H9 (cell line): ENCODE measurements at places on chromosomes 7 and 10. TPM values are rescaled to one million over a fixed set of nuclear protein-coding genes. Genes with fewer than 3 reads are reported as not detected.

GRCh38 chr7:25259487-25260243, 31.4 kb upstream of the NPVF start:
- peak; percentile 78 for DNase-seq

- no peak for DNase-seq
Observed at GRCh38 chr7:91780521-91780920, 100.0 kb downstream of the MTERF1 start.

DNA sequence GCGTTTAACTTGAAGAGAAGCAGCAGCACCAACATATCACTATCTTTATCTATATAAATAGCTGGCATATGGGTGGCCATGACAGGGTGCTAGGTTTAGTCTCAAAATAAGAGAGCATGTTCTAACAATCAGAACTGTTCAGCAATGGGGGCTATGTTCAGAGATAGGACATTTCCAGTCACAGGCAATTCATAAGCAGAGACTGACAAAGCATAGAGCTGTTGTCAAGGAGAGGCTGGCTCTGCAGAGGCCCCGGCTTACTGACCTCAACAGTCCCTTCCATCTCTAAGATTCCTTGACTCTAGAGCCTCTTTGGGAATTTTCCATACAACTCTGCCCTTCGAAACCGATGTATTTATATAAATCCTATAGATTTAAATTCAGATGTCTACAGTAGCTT, 17.2 kb downstream of the ANK3 start:
- DNase-seq: no peak

GRCh38 chr10:102152545-102152890, 329 bp downstream of the NOLC1 start:
- DNase-seq: no peak

Gene ZNF783
- total RNA-seq: 13.5 and 13.6 TPM in 2 replicates

Gene MSMB
- not detected in 2 replicates for total RNA-seq

DNA sequence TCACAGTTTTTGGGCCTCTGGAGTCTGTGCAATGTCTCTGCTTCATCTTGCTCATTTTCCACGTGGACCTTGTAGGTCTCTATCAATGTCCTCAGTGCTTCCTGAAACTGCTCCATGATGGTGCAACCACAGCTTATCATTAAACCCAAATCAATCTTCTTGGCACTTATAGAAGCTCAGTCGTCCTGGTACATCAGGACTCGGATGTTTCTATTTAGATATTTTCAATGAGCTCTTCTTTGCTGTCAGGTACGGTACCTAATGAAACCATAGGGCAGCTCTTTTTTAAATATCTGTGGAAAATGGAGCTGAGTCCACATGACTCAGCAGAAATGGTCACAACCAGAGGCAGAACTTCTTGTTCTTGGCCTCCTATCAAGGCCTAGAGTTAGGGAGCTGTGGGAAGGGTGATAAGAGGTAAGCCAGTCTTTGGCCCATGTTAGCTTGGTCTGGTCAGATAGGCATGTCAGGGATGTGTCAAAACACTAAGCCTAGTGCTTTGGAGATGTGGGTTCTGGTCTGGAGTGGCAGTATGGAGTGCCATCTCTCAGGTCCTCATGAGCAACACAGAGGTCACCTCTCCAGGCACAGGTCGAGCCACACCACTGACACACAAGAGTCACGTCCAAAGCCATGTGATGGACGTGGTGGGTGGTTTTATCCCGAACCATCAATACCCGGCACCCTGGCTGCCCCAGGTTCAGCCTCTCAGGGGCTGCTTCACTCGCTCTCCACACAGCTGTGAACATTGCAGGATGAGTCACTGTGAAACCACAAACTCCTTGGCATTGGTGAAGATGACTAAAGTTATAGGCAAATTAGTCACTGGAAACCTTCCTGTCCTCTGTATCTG, 87.0 kb downstream of the TBXAS1 start:
- no peak for DNase-seq

- peak; percentile 63 for DNase-seq
Observed at GRCh38 chr10:117137031-117137910, 799 bp downstream of the VAX1 start.

GRCh38 chr10:96238646-96239623, 32.4 kb downstream of the BLNK start:
- DNase-seq: no peak

DNA sequence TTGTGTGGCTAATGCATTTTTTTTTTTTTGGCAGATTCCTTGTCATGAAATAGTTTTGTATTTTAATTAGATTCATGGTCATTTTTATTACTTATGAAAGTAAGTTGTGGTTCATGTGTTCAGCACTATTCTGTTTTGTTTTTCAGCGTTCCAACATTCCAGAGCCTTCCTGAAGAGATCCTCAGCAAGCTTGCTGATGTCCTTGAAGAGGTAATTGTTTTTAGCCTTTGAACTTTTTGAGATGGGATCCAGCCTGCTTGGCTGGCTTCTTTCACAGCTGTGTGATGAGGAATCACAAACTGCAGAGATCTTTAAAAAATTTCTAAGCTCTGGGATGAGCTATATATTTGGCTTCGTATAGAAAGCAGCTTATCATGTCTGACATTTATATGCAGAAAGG, 208.0 kb upstream of the CSTF2T start:
- no peak for DNase-seq

GRCh38 chr10:15035385-15036301, 8.1 kb upstream of the OLAH start:
- DNase-seq: peak; percentile 79
